ENCODE measurements at places on chromosomes 4 and X.
A peak's percentile ranks its signal among the peaks of the same experiment; 100 is the strongest.

DNA sequence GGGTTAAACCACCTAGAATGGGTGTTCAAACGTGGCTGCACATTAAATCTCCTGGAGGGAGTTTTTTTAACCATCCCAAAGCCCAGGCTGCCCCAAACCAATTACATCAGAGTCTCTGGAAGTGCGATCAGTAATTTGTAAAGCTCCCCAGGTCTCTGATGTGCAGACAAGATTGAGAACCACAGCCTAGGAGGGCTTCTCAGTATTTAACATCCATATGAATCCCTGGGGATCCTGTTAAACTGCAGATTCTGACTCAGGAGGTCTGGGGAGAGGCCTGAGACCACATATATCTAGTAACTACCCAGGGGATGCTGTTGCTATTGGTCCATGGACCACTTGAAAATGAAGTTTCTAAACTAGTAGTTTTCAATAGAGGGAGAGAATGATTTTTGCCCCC lies 42.6 kb downstream of the SMPX start:
- DNase-seq = no peak

DNA sequence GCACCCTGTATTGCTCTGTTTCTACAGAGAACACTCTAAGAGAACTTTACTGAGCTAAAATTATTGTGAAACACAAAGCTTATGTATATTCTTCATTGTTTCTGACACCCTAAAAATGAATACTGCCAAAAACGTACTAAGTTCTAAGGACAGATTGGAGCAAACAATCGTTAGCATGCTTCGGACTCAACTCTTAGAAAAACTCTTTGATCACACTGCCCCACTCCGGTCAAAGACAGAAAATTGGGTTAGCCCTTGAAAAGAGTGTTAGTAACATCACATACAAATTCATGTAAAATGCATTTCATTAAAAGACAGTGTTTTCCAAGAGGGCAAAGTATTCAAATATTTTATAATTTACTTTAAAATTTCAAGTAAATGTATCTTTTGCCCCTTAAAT lies 177.4 kb downstream of the DCHS2 start:
- DNase-seq = no peak

GRCh38 chr4:102500352-102500695 lies 835 bp upstream of the NFKB1 start:
- DNase-seq = peak; percentile 34

- no peak for DNase-seq
These were observed 47.5 kb upstream of the TRIM2 start for GRCh38 chr4:153156721-153157120.

- no peak for DNase-seq
These were observed 9.0 kb downstream of the RNF150 start for GRCh38 chr4:141124224-141124623.

DNA sequence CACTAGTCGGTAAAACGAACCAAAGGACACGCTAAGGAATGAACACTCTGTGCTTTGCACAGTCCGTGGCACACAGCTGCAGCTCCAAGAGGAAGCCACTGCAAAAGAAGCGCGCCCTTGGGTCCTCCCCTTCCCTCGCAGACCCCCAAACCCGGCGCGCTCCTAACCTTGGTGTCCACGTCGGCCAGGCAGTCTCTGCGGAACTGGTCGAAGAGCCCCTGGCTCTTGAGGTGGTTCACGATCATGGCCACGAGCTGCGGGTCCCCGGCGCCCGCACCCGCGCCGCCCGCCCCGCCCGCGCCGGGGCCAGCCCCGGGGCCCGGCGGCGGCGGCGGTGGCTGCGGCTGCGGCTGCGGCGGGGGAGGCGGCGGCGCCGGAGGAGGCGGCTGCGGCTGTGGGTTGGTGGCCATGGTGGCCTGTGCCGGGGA lies 333 bp downstream of the BOD1L1 start:
- no peak for DNase-seq

- DNase-seq = no peak
These were observed 5.2 kb downstream of the DHRSX start for GRCh38 chrX:2495595-2495994.

GRCh38 chr4:185779517-185779916 lies 32.5 kb downstream of the SORBS2 start:
- DNase-seq = no peak

DNA sequence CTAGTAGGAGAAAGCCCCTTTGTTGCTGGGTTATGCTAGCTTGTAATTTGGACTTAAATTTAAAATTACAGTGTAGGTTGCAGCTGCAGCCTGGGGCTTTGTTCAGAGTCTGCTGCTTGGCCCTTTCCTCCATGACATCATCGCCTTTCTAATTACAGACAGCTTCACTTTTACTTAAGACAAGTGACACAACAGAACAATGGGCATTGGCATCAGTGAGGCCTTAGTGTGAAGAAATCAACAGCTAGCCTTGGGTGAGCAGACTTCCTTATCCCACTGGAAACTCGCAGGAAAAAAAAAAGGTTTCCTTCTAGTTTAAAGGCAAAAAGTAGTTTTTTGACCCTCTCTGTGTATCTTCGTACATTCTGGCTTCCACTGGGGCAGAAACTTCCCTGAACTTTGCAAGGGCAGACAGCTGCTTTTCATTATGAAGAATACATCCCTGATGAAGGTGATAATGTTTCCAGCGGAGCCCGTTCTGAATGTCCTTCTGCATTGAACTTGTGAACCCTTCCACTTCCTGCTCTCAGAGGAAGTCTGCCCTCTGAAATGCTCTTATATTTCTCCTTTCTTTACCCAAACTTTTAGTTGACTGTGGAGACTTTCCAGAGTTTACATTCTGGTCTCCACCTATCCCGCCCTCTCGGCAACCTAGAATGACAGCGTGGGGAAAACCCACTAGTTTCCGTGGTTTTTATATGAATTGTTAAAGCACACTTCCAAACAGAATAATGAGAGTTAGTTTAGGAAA lies 123.2 kb upstream of the FAM9C start:
- DNase-seq = no peak

DNA sequence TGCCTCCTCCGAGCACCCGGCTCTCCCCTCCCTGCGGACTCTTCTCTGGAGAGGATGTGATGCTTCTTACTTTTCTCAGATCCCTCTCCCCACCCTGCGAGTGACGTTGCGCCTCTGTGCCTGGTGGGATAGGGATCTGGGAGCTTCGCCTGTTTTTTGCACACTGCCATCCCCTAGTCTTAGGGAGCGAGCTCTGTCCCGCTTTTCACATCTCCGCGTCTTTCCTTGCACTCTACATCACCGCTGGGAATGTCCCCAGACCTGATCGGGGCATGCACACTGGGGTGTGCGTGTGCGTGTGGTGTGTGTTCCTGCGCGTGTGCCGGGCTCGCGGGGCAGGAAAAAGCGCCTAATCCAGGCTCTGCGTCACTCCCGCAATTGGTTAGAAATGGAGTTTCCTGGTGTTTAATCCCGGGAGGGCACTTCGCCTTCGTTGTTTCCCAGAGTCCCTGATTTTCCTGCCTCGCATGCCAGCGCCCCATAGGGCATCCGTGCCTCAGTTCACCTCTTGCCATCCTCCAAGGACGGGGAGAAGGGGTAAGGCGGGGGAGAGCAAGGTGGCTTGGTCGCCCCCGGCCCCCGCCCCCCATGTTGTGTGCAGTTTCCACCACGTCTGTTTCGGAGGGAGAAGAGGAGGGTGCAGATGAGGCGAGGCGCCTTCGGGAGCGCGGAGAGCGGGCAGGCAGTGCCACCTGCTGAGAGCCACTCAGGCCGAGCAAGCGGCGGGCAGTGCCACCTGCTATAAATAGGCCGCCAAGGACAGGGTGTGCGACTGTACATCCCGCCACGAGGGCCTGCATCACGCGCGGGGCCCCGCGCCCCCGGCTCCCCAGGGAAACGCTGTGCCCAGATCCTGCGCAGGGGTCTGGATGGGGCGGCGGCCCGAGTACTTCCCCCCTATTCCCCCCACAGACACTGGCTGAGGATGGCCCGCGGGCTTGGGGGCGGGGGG lies 759 bp upstream of the TBC1D1 start:
- DNase-seq = peak; percentile 39

DNA sequence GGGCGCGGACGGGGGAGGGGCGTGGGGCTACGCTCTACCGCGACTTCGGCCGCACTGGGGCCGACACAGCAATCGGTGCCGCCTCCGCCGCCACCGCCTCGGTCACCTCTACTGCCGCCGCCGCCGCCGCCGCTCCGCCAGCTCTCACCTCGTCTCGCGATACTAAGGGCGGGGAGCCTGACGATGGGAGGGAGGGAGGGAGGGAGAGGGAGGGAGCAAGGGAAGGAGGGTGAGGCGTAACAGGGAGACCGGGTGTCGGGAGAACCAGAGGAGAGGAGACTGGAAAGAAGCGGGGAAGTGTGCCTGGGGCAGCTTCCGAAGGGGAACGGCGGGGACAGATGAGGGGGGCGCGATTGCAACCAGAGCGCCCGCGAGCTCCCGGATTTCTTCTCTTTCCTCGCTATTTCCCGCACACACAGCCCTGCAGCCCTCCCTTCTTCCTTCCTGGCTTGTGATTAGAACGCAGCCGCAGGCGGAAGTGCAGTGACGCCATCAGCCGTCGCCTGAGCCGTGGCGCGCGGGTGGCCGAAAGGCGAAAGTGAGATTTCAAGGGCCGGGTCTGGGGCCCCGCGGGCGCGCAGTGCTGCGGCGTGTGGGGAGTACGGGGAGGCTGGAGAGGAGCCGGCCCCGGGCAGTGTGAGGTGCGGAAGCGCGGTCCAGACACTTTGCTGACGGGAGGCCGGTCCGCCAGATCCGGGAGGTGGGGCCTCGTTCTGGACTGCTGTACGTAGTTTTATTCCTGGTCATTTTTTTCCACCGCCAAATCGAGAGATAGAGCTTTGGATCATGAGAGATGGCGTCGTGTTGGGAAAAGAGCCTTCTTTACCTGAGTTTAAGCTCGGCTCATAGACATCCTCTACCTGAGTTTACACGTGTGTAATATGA lies at the start of gene ANKRD17:
Gene ANKRD17 (minus strand): TSS at position 113 of the 885 bp plus-strand sequence. CDS start 130 bp downstream, outside the sequence.
- DNase-seq = peak; percentile 90

GRCh38 chr4:55079451-55080173 lies 45.8 kb downstream of the KDR start:
- DNase-seq = no peak

DNA sequence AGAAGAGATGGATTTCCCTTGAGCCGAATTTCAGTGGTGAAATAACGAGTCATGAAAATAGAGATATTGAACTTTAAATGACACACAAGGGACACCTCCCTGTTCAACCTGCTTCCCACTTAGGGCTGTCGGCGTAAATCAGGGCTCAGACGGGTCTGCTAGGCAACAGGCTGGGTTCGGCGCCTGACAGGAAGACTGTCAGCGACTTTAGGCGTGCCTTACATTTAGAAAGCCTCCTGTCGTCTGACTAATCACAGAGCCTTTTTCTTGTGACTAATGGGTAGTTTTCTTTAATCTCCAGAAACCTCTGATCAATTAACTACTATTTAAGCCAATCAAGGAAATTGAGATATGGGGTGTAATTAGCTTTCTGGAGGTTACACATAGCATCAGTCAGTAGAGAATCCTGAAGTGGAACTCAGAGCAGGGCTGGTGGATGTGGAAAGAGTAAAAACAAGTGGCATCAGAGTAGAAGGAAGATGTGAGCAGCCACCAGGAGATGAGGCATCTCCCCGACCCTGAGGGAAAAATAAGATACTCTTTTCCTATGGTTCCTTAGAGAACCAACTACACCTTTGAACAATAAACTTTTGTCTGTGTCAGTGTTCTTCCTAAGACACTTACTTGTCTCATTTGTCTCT lies 86.2 kb upstream of the HS3ST1 start:
- DNase-seq = no peak

GRCh38 chr4:99221980-99222379 lies 2.9 kb upstream of the ADH6 start:
- DNase-seq = no peak

- DNase-seq = no peak
These were observed 70.0 kb upstream of the TLL1 start for GRCh38 chr4:165803005-165803404.

DNA sequence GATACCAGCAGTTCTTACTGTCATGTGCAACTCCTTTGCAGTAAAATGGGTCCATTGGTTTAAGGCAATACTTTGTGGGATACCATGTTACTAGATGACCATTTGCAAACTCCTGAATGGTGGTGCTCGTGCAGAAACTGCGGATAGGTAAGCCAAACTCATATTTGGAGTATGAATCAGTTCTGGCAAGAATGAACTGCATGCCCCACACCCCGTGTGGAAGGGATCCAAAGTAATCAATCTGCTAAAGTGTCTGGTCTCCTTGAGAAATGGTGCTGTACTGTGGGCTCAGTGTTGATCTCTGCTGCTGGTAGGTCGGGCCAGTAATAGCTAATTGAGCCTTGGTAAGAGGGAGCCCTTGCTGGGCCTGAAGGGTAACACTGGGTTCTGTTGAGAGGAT lies 4.2 kb upstream of the TAB3 start:
- DNase-seq = no peak

DNA sequence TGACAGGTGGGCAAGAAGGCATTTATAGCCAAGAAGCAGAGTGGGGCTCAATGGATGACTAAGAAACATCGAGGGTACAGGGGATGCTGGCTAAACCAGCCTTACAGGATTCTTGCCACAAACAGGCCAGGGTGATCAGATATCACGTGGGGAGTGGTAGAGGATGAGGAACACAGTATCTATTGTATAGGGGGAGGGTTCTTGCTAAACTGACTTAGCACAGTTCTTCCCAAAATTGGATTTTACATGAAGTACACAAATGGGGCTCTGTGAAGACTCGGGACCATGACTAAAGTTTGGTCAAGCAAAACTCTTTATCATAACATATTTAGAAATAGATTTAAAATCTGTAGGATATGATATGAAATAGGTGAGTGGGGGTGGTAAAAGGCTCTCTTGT lies 144.0 kb upstream of the ATOH1 start:
- no peak for DNase-seq

DNA sequence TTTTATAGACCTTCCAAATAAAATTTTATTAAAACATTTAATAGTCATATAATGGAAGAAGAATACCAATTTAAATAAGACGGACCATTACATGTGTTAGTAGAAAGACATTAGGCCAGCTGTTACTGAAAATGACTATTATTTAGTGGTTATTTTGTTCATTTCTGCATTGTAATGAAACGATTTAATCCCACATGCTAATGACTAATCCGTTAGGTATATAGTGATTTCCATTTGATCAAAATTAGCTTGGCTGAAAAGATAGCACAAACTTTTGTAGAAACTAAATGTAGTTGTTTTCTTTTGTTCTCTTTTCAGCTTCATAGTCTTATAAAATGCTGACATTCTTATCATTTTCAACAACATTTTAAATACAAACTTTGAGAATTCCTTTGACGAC lies 556.1 kb upstream of the TENM3 start:
- DNase-seq = no peak

DNA sequence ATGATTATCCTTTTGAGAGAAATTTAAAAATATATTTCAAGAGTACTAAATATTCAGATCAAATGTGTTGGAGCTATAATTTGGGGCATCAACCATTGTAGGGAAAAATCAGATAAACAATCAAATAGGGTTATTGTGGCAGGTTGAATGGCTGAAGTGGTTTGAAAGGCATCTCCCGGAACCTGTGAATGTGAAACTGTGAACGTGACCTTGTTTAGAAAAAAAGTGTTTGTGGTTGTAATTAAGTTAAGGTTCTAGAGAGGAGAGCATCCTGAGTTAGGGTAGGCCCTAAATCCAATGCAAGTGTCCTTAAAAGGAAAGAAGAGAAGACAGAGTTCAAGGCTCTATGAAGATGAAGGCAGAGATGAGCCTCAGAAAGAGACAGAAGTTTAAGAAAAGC lies 37.4 kb downstream of the ADGRA3 start:
- DNase-seq = no peak

GRCh38 chr4:42425146-42426065 lies 28.1 kb downstream of the SHISA3 start:
- no peak for DNase-seq

Data from activated CD4-positive, CD25-positive, alpha-beta regulatory T cell treated with anti-CD3 and anti-CD28 coated beads, Interleukin-2, amount 50 U/mL, for 72 hours (primary cell).